ENCODE measurements at places on chromosomes 3 and 15.

- DNase-seq: no peak
Measured at GRCh38 chr15:95739131-95739530, 591.4 kb upstream of the NR2F2 start.

DNA sequence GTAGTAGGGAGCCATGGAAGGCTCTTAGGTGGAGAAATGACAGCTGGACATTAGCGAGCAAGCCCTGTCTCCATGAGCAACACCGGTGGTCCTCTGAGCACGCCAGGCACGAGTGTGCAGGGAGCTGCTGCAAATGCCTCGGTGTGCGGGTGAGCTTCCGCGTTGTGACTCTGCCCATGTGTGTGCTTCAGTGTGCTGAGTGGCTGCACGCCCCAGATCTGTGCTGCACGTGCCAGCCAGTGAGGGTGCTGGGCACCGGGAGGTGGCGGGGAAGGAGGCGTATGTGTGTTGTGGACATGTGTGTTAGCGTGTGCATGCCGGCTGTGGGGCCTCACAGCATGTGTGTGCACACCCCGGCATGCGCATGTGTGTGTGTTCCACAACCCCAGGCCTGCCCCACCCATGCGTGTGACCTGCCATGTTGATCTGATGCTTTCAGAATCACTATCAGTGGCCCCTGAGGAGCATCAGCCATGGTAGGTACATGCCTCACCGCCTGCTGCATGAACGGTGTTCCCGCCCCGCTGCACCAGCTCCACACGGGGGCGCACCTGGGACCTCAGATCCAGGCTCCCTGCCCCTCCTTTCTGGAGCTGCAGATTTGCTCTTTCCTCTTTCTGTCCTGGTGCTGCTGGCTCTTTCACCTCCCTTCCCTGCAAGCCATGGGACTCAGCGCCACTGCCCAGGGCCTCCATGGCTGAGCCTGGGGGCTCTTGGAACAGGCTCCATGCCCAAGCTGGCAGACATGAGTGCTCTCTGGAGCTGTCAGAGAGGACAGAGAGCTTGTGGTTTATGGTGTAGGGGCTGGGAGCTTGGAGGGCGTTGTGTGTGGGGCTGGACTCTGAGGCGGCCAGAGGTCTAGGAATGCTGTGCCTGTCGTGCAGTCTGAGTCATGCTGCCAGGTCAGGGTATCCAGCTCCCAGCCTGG lies 169.4 kb downstream of the TBC1D2B start:
- DNase-seq: peak; percentile 80

GRCh38 chr15:101201411-101202174 lies 50.3 kb downstream of the CHSY1 start:
- peak; percentile 97 for DNase-seq

- peak; percentile 98 for DNase-seq
Measured at GRCh38 chr15:73956743-73957135, 30.5 kb downstream of the LOXL1 start.

DNA sequence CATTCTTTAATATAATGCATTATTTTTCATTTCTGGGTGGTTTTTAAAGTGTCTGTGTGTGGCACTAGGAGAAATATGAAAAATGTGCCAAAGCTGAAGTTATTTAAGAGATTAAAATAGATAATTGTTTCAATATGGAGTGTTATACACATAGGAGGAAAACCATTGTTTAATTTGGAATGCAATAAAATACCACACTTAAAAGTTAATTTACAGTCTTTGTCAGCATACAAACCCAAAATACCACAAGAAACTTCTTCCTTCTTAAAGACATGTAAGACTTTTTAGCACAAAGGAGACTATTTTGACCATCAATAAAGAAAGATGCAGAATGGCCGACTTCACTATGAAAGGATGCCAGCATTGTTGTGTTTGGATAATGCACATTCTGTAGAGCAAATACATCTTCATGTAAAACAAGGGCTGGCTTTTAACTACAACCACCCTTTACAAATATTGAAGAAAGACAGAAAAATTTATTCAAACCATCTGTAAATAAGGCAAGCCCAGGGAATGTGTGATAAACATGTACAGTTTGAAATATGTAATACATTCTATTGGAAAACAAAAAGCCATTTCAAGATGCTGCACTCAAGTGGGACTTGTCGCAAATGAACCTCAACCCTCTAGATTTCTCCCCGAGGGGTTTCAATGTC lies 1146.6 kb downstream of the ROBO1 start:
- DNase-seq: no peak

DNA sequence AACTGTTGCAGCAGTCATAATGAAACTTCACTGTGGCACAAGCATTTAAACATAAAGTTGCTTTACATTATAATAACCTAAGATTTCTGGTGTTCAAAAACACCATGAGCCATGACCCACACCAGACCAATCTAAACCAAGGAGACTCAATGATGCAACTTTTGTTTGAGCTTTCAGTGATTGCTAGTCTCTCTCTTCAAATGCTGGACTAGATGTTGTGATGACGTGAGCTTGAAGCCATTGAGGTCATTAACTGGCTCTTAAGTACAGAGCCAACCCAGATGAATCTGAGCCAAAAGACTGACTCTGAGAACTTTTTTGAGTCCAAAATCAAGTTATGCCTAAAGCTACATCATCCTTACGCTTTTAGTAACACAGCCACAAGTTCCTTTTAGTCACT lies 36.5 kb downstream of the ATR start:
- DNase-seq: no peak

GRCh38 chr3:42440924-42441323 lies 30.5 kb upstream of the LYZL4 start:
- DNase-seq: no peak

DNA sequence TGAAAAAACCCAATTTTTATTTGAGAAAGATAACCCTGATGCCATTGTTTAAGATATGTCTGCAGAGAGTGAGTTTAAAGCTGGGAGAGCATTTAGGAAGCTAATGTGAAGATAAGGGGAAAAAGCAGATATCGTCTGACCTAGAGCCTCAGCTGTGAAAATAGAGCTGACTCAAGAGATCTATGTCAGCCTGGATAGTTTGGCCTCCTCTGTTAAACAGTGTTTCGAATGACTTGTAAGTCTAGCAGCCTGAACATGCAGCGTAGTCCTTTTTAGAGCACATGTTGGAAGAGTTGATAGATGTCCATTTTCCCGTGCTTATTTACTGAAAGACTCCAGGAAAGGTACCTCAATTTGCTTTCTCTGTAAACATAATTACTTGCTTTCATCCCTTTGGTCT lies 48.1 kb downstream of the ALCAM start:
- no peak for DNase-seq

- DNase-seq: no peak
Measured at GRCh38 chr15:27448986-27449385, 478.0 kb downstream of the GABRG3 start.

GRCh38 chr3:78029775-78030174 lies 989.9 kb downstream of the ROBO2 start:
- no peak for DNase-seq

DNA sequence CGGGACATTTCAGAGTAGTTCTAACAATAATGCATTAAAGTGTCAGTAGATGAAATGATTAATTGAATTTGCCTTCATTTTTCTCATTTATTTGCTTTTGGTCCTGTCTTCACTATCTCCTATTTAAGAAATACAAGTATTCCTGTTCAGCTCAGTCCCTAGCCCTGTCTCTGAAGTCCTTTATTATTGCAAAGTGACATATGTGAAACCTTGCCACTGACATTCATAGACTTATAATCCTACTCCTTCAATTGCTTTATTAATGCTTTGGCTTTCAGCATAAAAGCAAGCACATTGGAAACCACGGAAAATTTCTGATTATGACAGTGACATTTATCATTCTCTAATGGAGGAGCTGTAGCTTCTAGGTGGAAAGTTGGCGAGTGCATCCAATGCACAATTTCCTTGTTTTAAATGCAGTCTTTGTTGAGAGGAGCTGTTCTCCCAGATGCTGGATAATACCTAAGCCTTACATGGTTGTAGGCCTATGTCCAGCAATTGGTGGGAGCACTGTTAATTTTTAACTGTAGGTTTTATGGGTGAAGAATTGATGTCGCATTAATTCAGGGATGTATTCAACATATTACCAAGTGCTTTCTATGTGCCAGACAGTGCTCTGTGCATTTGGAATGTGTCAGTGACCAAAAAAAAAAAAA lies 337.8 kb downstream of the FEZF2 start:
- no peak for DNase-seq

DNA sequence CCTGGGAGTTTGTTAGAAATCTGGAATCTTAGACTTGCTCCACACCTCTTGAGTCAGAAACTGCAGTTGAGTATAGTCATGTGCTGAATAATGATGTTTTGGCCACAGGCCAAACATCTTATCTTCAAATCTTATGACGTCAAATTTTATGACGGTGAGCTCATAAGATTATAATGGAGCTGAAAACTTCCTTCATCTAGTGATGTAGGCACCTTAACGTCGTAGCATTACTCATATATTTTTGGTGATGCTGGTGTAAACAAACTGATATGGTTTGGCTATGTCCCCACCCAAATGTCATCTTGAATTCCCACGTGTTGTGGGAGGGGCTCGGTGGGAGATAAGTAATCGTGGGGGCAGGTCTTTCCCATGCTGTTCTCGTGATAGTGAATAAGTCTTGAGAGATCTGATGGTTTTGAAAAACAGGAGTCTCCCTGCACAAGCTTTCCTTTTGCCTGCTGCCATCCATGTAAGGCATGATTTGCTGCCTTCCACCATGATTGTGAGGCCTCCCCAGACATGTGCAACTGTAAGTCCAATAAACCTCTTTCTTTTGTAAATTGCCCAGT lies 268.0 kb upstream of the PROK2 start:
- peak; percentile 15 for DNase-seq

DNA sequence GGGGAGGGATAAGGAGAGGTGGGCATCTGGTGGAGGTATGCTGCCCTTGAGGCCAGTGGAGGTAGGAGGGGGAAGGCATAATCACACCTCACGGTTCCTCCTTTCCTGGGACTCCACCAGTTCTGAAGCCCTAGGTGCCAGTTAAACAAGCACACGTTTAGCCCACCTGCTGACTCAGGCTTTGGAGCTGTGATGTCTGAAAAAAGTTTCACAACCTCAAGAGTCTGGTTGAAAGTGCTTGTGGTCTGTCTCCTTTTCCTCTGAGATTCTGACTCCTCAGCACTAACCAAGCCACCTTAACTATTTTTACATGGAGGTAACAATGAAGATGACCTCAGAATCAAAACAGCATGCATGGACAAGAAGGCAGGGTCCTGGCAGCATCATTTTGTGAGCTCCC lies 23.0 kb downstream of the HPS3 start:
- DNase-seq: peak; percentile 49

DNA sequence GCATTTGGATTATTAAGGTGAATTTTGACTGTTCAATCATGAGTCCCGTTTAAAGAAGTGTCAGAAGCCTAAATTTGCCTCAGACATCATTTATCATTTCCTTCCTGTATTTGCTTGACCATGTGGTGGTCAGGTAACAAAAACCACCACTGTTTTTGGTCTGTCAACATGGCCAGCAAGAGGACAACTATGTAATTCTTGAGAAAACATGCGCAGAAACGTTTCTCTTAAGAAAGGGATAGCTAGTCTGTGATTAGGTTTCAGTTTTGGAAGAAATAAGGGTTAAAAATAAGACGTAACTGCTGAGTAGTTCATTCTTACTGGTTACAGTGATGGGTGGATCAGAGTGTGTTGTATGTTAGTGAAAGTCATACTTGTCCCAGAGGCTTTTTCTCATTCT lies 204.5 kb downstream of the AKAP13 start:
- no peak for DNase-seq

DNA sequence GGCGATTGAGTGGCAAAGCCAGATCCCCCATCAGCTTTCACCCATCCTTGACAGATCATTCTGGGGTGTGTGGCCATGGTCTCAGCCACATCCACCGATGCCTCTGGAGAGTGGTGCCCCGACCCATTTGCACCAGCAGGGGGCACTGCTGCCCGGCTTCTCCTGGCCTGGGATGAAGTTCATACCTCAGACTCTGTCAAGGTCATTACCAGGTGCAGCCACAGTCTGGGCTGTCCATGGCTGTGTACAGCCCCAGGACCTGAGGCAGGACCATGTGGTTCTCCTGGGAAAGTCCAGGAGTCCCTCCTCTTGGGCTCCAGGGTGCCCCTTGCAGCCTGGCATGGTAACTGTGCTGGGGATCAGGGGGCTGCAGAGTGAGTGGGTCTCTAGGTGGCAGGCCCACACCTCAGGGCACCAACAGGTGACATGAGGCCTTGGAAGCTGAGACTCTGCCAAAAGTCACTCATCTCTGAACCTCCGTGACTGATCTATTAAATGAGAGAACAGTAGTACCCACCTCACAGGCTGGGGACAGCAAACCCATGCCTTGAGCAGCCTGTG lies 67.2 kb downstream of the CACNA2D2 start:
- peak; percentile 47 for DNase-seq

DNA sequence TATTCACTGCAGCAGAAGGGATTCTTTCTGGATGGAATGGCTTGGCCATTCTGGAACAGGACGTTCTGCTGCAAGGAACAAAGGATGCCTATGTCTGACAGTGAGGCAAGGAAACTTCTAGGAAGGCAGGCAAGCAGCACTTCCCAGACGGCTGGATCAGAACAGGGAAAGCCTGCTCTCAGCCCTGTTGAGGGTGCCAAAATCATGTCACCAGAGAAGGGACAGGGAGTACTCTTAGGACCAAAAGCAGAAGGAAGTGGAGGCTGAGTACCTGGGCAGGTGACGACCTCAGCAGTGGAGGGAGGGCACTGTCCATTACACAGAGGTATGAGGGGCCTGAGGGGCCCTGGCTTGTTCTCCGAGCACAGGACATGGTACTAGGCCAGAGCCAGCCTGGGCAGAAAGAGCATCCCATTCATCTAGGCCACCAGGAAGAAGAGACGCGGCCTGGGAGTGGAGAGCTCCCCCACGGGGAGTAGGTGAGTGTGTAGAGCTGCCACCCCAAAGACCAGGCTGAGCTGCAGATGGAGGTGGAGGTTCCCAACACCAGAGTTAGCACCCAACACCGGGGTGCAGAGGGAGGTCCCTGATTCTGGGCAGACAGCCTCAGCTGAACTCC lies 9.6 kb downstream of the KLF15 start:
- DNase-seq: no peak

DNA sequence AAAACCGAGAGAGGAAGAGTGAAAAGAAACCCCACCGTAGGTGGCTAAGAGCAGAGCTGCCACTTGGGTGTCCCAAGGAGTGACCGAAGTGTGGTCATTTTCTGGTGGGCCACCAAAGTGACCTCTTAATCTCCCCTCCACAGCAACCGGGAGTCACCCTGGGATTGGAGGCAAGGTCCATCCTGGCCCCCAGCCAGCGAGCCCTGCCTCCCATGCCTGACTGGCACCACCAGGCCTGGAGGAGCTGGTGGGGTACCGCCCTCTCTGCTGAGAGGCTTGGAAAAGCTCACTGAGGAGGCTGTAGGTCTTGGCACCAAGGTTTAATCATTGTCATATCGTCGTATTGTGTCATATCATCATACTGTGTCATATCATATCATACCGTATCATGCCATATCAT lies 74.0 kb upstream of the TRPM1 start:
- no peak for DNase-seq
